ENCODE measurements at places on chromosomes 1 and 21.

- H3K4me3 ChIP-seq: no peak overlapping the region
- H3K27ac ChIP-seq: no peak overlapping the region
- no peaks in the 10 kb centered on the region for H3K36me3 ChIP-seq
- no peaks in the 10 kb centered on the region for H3K4me1 ChIP-seq
- DNase-seq: no peak
- no peaks in the 10 kb centered on the region for H3K27me3 ChIP-seq
These were observed 112.3 kb upstream of the TRABD2B start for GRCh38 chr1:48109390-48110013.

DNA sequence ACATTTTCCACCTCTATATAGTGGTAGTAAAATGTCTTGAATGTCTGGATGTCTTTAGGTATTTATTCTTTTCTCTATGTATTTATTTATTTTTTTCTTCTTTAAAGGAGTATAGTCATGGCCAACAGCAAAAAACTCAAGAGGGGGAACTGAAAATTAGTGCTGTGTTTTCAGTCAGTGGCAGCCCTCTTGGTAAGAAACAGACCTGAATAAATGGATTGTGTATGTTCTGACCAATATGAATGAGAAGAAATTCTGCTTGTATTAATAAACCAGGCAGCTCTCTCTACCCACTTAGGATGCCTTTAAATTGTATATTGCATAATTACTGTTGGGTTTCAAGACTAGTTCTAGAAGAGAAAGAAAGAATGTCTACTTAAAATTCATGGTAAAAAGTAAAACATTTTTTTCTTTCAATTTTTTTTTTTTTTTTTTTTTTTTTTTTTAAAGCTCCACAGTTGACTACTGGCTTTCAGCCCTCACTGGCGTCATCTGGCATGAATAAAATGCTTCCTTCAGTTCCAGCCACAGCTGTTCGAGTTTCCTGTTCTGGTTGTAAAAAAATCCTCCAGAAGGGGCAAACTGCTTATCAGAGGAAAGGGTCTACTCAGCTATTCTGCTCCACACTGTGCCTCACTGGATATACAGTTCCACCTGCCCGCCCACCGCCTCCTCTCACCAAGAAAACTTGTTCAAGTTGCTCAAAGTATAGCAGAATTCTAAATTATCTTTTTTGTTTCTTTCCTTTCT, 101.6 kb downstream of the ZMYM4 start:
- no peaks in the 10 kb centered on the region for H3K4me1 ChIP-seq
- no peaks in the 10 kb centered on the region for H3K36me3 ChIP-seq
- no peaks in the 10 kb centered on the region for H3K27me3 ChIP-seq
- H3K4me3 ChIP-seq: no peak overlapping the region
- DNase-seq: no peak
- H3K27ac ChIP-seq: no peak overlapping the region

DNA sequence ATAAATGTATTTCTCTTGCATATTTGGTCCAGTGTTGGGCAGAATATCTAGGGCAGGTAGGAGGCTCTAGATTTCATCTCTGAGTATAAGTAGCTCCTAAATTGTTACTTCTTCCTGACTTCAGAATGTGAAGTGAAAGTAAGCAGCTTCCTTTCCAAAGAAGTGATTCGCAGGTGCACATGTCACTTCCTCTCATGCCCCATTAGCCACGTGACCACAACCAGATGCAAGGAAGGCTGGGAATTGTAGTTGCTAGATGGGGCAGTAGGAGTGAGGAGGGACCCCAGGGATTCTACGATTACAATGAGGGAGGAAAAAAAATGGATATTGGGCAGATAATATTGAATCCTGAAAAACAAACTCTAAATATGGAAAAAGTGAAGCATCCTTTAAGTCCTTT, 113.2 kb upstream of the CYYR1 start:
- no peaks in the 10 kb centered on the region for H3K36me3 ChIP-seq
- H3K27me3 ChIP-seq: no peaks in the 10 kb centered on the region
- DNase-seq: no peak
- no peak overlapping the region for H3K27ac ChIP-seq
- H3K4me3 ChIP-seq: no peak overlapping the region

DNA sequence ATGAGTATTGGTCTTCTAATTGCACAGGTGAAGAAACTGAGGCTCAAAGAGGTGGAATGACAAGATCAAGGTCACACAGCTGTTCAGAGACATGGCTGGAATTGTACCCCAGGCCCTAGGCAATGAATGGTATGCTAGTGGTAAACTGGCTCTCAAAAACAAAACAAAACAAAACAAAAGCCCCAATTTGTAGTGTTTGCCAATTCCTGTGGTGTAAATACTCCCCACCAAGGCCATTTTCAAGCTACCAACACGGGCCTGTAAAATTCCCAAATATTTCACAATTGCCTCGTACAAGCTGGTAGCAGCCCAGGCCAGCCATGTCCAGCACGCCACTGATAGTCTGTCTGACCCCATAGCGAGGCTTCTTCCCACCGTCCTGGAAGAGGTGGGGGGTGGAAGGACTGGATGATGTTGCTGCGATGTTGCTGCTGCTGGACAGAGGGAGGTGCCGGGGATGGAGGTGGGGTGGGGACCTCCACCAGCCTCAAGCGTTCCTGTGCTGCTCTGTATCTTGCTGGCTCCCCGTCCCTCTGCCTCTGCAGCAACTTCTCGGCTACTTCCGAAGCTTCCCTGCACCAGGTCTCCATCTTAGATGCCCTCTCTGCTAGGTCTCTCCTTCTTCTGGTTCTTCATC, 62.2 kb upstream of the RUNX3 start:
- no peaks in the 10 kb centered on the region for H3K27me3 ChIP-seq
- DNase-seq: no peak
- H3K27ac ChIP-seq: peak overlapping the region; percentile 73

DNA sequence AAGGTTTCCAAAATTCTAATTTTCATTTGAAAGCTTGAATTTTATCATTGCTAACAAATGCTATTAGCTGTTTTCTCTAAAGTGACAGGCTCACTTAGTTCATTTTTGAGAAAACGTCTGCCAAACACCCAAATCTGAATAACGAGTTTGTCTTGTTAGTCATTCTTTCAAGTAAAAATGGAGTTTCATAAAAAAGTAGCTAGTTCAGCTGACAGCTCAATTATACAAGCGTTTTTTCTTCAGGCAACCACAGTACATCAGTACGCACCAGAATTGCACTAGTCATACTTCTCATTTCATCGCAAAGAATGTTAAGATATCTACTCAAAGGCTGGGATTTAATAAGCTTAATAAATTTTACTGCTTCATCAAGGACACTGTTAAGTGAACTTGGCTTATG, 72.3 kb upstream of the SLFNL1 start:
- H3K27ac ChIP-seq: no peak overlapping the region
- H3K4me1 ChIP-seq: no peaks in the 10 kb centered on the region
- H3K36me3 ChIP-seq: no peaks in the 10 kb centered on the region
- H3K4me3 ChIP-seq: no peak overlapping the region

DNA sequence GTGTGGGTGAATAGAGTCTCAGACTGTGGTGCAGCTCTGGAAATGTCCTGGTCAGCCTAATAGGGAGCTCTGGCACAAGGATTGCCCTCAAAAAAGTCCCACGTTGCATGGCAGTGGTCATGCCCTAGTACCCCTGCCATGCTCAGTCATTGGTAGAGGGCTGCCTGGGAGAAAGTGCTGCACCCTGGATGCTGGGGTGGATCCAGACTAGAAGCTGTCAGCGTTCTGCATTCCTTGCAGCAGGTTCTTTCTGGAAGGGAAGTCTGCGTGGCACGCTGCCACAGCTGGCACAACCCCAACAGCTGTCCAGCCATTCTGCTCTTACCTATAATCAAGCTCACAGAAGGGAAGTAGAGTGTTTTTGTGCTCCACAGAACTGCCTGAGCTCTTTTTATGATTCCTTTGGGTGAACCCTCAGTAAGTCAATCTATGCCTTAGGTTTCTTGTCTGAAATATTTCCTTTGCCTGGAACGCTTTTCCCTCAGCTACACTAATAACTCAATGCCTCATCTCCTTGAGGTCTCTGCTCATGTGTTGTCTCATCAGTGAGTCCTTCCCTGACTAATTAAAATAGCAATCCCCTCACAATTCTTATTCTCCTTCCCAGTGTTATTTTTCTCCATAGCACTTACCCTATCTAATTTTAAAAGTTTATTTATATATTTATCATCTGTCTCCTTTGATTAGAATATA, 61.5 kb upstream of the JAK1 start:
- no peak overlapping the region for H3K27ac ChIP-seq
- no peaks in the 10 kb centered on the region for H3K4me1 ChIP-seq
- DNase-seq: peak; percentile 55
- H3K27me3 ChIP-seq: no peaks in the 10 kb centered on the region
- H3K36me3 ChIP-seq: no peaks in the 10 kb centered on the region
- H3K4me3 ChIP-seq: no peak overlapping the region

- no peak overlapping the region for H3K4me3 ChIP-seq
- H3K27ac ChIP-seq: no peak overlapping the region
- no peak for DNase-seq
- no peaks in the 10 kb centered on the region for H3K4me1 ChIP-seq
These were observed 424.9 kb downstream of the ADGRL2 start for GRCh38 chr1:82225421-82226185.

DNA sequence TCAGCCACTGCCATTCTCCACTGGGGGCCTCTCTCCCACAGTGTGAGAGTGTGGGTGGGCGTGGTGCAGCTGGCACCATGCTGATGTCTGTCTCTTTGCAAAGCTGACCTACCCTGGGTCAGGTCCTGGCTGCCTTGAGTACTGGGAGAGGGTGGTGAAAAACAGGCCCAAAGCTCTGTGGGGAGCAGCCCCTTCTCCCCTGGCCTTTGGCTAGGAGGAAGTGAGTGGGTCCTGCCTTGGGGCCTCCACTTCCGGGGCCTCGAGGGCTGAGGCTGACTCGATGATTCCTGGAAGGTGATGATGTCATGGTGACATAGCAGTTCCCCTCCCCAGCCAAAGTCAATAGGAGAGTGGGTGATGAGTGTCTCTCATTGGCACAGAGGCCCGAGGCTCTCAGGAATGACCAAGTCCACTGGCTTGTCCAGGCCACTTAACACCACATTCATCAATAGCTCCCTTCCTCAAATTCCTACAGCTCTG, 53.0 kb downstream of the IER5 start:
- peak; percentile 41 for DNase-seq
- no peaks in the 10 kb centered on the region for H3K27me3 ChIP-seq
- H3K36me3 ChIP-seq: no peaks in the 10 kb centered on the region
- H3K27ac ChIP-seq: no peak overlapping the region

DNA sequence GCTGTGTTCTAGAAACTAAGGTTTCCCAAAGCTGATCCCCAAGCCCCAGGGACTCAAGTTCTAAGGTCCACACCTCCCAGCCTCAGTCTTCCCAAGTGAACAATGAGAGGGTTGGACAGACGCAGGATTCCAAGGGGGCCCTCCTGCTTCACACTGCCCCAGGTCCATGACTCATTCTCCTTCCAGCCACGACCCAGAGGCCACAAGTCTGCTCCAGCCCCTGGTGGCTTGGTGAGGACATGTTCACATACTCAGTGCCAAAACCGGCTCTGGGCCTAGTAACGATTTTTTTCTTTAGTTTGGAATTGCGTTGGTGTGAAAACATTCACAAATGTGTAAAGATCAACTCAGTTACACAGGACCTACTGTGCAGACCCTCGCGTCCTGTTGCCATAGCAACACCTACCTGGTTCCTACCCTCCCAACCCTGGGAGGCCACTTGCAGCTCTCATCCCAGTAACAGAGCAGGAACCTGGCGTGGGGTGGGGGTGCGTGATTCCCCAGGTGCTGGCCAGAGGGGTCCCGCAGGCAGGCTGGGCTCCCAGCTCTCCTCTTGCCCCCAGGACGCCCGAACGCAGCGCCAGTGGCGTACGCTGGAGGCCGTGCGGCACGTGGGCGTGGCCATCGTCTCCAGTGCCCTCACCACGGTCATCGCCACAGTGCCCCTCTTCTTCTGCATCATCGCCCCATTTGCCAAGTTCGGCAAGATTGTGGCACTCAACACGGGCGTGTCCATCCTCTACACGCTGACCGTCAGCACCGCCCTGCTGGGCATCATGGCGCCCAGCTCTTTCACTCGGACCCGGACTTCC, 57.0 kb downstream of the DISP3 start:
- H3K27me3 ChIP-seq: no peaks in the 10 kb centered on the region
- H3K36me3 ChIP-seq: no peaks in the 10 kb centered on the region
- no peaks in the 10 kb centered on the region for H3K4me1 ChIP-seq
- no peak for DNase-seq
- no peak overlapping the region for H3K27ac ChIP-seq

- H3K27ac ChIP-seq: no peak overlapping the region
- H3K4me3 ChIP-seq: no peak overlapping the region
- H3K4me1 ChIP-seq: no peaks in the 10 kb centered on the region
- H3K36me3 ChIP-seq: no peaks in the 10 kb centered on the region
- no peaks in the 10 kb centered on the region for H3K27me3 ChIP-seq
- no peak for DNase-seq
These were observed 110.5 kb downstream of the CNIH3 start for GRCh38 chr1:224726441-224727182.
